ENCODE measurements at places on chromosomes 7 and 10.

DNA sequence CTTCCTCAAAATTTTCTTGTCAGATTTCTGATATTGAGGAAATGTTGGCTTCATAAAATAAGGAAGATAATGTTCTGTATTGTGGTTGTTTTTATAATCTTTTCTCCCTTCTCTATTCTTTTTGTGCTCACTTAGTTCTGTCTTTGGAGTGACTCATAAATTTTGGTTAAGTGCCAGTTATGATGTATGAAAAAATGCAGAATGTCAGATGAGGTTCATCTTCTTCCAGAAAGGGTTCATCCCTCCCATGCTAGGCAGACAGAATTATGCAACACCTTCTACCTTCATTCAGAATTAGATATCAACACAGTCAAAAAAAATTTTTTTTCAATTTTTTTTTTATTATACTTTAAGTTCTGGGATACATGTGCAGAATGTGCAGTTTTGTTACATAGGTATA is 36.6 kb upstream of the CYP2C19 start:
- DNase-seq: no peak

DNA sequence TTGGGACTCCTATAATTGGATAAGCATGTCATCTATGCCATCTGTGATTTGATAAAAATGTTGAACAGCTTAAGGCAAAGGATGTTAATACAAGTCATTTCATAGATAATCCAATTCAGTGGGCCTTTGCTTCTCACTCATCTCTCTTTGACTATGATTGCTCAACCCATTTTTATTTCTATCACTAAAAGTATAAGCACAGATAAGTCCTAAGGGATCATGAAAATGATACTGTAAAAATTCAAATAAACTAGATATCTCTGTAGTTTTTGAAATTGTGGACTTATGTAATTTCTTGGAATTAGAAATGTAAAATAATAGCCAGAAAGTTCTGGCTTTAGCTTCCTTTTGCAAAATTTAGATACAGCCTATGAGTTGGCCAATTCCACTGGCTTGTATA is 440.3 kb downstream of the POM121L12 start:
- no peak for DNase-seq

DNA sequence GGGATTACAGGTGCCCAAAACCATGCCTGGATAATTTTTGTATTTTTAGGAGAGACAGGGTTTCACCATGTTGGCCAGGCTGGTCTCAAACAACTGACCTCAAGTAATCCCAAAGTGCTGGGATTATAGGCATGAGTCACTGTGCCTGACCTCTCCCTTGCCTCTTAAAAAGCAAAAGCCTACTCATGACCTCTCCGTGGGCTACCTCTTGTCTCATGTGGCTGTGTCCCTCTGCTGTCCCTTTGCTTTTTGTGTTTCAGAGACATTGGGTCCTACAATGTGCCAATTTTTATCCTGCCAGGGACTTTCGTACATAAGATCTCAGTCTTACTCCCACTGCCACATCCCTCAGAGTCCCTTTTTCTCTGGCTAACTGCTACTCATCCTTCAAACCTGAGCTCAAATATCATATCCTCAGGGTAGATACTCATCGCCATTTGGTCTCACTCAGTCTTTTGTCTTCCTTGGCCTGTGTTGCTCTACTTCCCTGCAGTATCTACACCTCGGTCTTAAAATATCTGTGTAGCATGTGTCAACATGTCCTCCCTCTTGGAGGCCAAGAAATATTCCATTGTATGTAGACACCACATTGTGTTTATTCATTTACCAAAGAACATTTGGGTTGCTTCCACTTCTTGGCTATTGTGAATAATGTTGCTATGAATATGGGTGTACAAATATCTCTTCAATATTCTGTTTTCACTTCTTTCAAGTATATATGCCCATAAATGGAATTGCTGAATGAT is 465.0 kb upstream of the KLF6 start:
- DNase-seq: no peak

- DNase-seq: no peak
Measured at GRCh38 chr7:14380881-14381280, 391.4 kb upstream of the ETV1 start.

- DNase-seq: no peak
Measured at GRCh38 chr7:45670717-45671116, 96.5 kb downstream of the ADCY1 start.

- no peak for DNase-seq
Measured at GRCh38 chr10:69659241-69660038, 29.4 kb downstream of the FAM241B start.

GRCh38 chr10:30749385-30749784 is 119.8 kb upstream of the LYZL2 start:
- DNase-seq: no peak

- DNase-seq: no peak
Measured at GRCh38 chr10:114647545-114648138, 10.4 kb downstream of the ABLIM1 start.

DNA sequence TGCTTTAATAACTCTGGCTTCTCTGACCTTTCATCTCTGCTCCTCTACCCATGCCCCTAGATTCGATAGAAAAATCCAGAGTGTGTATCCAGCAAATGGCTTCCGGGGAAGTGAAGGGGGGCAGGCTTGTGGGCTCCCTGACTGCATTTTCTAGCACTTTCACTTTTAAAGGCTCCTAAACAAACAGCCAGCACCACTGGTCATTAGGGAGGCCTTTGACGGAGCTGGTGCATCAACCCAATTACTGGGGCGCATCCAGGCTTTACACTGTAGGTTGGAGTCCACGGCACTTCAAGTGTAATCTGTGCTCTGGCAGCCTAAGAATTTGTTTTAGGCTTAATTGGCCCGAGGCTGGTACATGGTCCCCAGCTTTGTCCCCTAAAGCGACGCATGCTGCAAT is 291.9 kb downstream of the GFRA1 start:
- no peak for DNase-seq

- DNase-seq: no peak
Measured at GRCh38 chr7:13159467-13160184, 472.2 kb downstream of the ARL4A start.

DNA sequence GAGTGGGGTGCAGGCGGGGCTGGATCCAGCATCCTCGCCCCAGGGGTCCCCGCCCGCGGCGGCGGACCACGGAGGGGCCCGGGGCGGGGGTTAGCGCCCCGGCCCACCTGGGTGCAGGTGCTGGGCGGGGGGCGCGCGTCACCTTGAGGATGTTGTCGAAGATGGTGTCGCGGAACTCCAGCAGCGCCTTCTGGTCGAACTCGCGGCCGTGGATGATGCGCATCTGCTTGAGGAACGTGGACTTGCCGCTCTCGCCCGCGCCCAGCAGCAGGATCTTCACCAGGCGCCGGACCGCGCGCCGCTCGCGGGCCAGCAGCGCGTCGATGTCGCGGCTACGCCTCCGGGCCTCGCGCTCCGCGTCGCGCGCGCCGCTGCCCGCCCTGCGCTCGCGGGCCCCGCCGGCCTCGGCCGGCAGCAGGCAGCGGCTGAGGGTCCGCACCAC is 376 bp downstream of the GNA12 start:
- no peak for DNase-seq

DNA sequence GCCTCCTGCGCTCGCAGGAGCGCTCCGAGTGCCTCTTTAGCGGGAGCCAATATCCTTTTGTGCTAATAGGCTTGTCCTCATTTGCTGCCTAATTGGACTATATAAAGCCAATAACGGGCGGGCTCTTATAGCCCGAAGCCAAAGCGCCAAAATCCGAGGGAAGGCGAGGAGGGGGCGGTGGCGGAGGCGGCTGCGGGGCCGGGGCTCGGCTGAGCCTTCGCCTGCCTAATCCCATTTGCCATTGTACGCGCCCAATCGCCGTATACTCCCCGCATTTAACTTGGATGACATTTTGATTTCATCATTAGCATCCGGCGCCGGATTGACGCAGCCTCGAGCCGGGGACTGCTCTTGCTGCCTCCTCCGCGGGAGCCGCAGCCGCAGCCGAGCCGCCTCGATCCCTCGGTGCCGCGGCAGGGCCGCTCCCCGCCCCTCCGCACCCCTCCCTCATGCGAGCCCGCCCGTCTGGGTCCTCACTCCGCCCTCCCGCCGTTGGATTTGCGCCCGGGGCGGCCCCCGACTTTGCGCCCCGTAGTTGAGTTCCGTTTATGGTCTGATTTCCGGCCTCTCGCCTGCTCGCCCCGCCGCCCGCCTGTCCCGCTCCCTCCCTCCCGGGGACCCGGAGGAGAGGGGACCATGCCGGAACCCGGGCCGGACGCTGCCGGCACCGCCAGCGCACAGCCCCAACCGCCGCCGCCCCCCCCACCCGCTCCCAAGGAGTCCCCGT is at the start of gene HMX3:
TSS of gene HMX3 (plus strand) at position 556 of the 727 bp plus-strand sequence. CDS start at position 637, 81 bp downstream.
- DNase-seq: no peak

Measured in activated T-cell treated with anti-CD3 and anti-CD28 coated beads for 24 hours (primary cell).